ENCODE measurements at places on chromosomes 4 and X.
A peak's percentile ranks its signal among the peaks of the same experiment; 100 is the strongest.

DNA sequence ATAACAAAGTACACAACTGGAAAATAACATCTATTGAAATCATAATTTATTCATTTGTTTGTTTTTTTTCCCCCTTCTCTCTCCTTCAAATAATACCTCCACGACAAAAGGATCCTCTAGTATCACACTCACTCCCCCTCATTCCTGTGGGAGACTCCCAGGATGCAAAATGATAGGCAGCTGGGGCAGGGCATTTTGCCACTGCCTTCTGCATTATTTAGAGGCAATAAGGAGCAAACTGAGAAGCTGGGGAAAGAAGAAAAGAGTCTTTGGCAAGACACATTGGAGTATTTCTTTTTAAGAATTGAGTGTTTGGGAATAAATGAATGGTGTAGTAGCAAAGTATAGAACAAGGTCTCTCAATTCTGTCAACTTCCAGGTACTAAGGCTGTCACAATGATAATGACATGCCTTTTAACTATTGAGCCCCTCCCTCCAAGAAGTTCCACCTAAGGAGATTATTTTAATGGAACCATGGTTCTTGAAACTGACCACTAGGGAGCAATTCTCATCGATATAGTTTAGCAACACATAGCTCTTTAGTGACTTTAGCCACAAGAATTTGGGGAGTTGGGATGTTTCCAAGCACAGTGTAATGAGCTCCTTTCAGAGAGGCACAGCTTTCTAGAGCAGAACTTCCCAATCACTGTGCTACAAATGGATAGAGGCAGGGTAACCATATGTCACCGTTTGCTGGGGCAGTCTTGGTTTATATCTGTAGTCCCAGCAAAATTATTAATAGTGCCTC lies 303.3 kb downstream of the FRMPD4 start:
- peak; percentile 90 for DNase-seq

DNA sequence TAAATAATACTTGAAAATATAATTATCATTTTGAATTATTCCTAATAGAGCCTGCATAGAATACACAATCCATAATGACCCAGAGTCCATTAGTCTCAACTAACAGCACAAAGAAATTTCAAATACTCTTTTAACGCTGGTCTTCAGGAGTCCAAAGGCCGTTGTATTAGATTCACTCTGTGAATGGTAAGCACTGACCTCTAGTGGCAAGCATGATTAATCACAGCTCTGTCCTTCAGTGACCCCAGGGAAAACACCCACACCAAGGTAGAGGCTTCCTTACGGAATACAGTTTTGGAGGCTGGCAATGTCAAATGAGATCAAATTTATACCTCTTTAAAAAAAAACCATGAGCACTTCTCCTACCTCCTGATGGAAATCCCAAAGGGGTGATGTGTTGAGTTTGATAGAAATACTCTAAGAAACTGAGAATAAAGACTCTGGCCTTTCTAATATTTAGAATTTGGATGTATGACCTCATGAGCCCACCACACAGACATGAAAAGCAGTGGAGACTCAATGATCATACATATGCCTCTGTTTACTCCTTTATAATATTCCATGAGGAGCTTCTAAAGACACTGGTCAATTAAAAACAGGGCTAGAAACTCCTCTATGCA lies 147.2 kb upstream of the DKK2 start:
- DNase-seq, result peak; percentile 66

- peak; percentile 44 for DNase-seq
These were observed 96.4 kb downstream of the LNX1 start for GRCh38 chr4:53494851-53495250.

DNA sequence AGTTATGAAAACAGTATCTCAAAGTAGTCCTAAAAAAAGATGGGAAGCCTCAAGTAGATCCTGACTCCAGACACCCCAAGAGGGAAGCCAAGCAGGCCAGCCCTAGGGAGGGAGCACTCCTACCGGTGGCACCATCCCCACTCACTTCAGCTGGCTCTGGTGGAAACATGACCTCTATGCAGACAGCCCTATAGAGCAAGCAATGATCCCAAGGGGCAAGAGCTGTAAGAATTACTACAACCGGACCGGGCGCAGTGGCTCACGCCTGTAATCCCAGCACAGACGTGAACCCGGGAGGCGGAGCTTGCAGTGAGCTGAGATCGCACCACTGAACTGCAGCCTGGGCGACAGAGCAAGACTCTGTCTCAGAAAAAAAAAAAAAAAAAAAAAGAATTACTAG lies 5.7 kb downstream of the LETM1 start:
- no peak for DNase-seq

Measured in EH (cell line).